ENCODE measurements at places on chromosomes 4 and X.

GRCh38 chr4:141037446-141037845, 95.8 kb downstream of the RNF150 start:
- no peak for DNase-seq

DNA sequence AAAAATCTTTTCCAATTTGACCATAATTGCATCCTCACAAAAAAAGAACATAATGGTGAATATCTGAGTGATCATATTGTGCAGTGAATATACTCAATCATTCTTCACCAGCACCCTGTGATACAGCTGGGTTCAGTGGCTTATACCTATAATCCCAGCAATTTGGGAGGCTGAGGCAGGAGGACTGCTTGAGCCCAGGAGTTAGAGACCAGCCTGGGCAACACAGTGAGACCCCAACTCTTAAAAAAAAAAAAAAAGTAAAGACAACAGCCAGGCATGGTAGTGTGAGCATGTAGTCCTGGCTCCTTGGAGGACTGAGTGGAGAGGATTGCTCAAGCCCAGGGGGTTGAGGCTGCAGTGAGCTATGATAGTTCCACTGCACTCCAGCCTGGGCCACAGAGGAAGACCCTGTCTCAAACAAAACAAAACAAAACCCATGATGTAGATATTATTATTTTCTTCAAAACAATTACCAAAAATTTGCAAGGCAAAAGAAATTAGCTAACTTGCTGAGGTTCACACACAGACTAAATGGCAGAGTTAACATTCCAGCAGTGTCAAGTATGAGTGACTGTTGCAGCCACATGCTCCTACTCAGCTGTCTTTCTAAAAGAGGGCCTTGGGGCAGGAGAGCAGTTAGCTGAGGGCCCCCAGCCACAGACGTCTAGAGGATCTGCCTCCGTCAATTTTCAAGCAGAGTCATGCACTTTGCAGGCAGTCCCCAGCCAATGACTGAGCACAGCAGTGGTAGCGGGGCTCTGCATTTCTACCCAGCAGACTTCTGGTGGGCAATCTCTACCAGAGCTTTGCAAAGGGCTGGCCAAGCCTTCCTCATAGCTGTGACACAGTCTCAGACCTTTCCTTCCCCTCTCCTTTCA, 33.4 kb downstream of the ADGRA3 start:
- no peak for DNase-seq

DNA sequence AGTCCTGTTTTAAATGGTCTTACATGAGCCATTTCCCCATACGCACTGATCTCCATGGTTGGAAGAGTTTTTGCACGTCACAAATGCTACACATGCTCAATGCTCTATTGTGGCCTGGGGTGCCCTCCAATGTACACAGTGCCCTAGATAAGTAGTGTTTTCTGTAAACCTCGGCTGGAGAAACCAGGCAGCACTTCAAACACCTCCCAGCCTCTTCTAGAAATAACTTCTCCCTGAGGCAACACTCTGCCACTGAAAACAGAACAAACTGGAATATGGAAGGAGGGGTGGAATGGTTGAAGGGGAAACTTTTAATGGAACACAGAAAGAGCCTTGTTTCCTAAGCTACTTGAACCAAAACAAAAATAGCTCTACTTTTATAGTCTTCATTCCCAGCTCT, 123.9 kb upstream of the CBR4 start:
- no peak for DNase-seq

GRCh38 chrX:81542255-81542654, 340.4 kb downstream of the SH3BGRL start:
- no peak for DNase-seq

DNA sequence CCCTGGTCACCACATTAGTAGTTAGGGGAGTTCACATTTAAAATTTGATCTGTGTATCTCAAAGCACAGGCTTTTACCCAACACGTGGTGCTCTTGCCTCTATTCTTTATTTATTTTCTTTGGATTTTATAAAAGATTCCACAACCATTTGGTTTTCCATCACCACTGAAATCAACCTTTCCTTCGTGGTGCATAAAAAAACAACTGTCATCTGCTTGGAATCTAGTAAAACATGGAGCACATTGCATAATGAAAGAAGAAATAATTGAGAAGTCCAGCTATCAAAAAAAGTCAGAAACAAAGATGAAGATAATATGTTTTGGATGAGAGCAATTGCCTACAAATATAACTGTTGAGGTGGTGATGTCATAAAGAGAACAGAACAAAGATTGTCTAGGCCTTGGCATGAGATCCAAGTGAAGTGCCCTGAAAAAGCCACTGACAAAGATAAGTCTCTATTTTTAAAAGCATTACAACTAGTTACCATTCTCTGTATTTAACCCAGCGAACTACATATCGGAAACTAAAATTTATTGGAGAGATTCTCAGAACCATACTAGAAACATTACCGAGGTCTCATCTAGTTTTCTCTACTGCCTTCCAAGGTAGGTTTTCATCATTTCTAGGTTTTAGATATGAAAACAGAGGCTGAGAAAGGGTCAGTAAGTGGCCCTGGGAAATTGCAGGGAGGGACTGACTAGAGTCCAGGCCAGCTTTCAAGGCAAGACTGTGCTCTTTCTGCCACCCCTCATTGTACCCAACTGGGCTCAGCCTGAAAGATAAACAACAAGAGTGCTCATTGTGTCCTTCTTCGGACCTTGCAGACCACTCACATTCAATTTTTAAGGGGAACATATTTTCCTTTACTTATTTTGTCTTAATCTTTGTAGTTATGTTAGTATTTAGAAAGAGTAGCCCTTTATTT, 127.3 kb downstream of the MAD2L1 start:
- DNase-seq: no peak

GRCh38 chrX:132433551-132433950, 55.3 kb downstream of the MBNL3 start:
- no peak for DNase-seq

GRCh38 chrX:28205905-28206304, 224.7 kb upstream of the DCAF8L1 start:
- no peak for DNase-seq

DNA sequence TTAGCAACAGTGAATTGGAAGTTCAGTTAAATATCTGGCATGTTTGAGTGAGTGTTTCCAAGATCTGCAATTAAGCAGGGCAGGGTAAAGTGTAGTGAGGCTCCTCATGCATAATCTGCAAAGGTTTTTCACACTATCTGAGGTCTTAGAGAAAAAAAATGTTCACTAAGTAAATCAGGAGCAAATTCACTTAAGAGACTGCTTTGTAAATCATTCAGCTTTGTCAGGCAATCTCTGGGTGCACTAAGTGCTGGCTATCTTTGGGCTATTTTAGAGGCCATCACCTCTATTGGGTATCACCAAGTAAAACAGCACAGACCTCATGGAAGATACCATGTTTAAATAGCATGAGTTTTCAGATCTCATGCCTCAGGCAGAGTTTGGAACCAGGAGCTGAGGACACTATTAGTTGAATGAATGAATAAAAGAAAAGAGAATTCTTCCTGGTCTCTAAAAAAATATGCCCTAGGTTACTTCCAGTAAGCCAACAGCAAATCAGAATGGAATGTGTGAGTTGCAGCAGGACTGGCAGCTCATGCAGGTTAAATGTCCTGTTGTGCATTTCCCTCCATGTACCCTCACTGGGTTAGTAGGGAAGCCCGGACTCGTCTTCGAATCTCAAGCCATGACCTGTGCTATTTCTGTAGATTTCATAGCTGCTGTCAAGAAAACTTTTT, 195.3 kb downstream of the KCNIP4 start:
- DNase-seq: no peak

GRCh38 chrX:118337687-118338086, 8.2 kb upstream of the WDR44 start:
- no peak for DNase-seq

DNA sequence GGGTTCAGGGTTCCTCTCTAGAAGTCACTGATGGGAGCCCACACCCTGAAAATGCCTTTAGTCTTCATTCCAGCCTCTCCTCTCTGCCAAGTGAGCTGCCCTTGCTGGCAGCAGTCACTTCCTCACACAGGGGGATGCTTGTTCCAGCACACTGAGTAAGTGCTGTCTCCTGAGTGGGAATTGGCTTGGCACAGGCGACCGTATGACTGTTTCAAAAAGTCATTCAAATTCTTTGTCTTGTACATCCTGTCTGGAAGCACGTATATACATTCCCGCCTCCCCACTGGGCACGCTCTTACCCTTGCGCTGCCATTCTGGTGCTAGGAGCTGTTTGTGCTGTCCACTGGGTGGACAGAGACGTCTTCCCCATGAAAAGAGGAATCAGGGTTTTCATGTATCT, 40.2 kb upstream of the CD99 start:
- no peak for DNase-seq

GRCh38 chr4:59837751-59838150, 1362.4 kb upstream of the ADGRL3 start:
- DNase-seq: no peak

GRCh38 chr4:118850488-118851173, 14.7 kb upstream of the SEC24D start:
- peak; percentile 7 for DNase-seq
